ENCODE measurements at places on chromosomes 1 and 21. TPM values are rescaled to one million over a fixed set of nuclear protein-coding genes. Genes with fewer than 3 reads are reported as not detected.

Gene SERPINC1
- polyA plus RNA-seq, result not detected

Gene OR2AK2
- polyA plus RNA-seq, result not detected

DNA sequence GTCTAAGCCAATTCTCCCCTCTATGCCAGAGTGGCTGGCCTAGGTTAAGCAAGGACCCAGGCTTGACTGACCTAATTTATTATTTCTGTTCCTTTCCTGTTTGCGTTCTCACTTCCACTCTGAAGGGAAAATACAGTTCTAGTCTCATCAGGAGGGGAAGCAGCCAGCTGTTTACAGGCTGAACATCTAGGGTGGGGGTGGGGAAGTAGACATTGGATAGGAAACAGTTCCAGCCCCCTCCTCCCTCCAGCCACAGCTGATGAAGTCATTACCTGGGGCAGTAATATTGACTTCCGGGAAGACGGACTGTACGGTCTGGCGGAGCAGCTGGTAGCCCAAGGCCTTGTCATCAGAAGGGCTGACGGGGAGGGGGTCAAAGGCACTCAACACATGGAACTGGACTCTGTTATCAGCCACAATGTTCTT, 17.6 kb downstream of the PM20D1 start:
- DNase-seq, result no peak

GRCh38 chr1:53669621-53670191, 69.3 kb downstream of the GLIS1 start:
- peak; percentile 46 for DNase-seq

DNA sequence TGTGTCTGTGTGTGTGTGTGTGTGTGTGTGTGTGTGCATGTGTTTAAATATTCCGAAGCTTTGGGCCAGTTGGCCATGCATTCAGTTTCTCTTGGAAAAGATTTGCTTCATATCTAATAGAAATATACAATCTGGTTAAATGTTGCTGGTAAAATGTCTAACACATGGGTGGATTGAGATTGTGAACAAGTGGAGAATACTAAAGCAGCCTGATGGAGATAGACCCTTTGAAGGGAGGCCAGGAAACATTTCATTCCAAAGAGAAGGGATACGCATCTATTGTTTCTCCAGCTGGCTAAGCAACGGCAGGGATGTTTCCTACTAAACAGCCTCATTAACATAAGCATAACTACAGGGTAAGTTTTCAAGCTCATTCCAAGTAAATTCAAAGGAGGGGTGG, 257.5 kb upstream of the PTBP2 start:
- DNase-seq, result no peak

DNA sequence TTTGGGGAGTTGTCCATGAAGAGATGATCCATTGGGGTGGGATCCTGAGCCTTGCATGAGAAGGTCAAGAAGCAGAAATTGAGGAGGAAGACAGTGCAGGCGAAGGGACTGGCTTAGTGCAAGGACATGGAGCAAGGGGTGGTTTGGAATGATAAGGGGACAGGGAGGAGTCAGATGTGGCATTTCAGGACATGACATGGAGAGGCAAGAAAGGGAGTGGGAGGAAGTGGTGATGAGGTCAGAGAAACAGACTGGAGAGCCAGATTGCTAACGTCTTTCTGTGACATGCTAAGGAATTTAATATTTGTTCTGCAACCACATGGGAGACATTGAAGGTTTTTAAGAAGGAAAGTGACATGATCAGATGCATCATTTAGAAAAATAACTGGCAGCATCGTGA, 346.8 kb upstream of the FMN2 start:
- no peak for DNase-seq

- no peak for DNase-seq
Observed at GRCh38 chr1:201313086-201313485, 29.8 kb downstream of the PKP1 start.

GRCh38 chr1:6083801-6084446, 38.2 kb downstream of the KCNAB2 start:
- no peak for DNase-seq

GRCh38 chr1:153527023-153527682, 8.6 kb downstream of the S100A6 start:
- DNase-seq, result peak; percentile 12

Measured in spleen (tissue), 13 donors.